Hippocampal formation (tissue), 2 donors: ENCODE measurements at places on chromosomes 5 and 9.
A peak's percentile ranks its signal among the peaks of the same experiment; 100 is the strongest.

DNA sequence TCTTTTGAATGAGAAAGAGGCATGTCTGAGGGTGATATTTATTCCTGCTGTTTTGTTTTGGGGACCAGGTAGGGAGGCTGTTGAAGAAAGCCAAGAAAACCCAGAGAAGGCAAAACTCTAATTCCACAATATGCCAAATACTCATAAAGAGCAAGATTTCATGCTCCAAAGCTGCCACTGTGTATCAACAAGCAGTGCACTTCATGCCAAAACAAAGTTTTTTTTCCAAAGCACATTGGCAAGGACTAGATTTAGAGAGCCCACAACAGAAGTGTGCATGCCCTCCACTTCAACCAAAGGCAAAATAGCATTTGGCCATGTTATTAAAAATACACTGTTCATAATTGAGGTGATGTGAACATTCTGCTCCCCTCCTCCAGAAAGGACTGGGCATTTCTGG is 229.9 kb downstream of the EBF1 start:
- no peak for DNase-seq

DNA sequence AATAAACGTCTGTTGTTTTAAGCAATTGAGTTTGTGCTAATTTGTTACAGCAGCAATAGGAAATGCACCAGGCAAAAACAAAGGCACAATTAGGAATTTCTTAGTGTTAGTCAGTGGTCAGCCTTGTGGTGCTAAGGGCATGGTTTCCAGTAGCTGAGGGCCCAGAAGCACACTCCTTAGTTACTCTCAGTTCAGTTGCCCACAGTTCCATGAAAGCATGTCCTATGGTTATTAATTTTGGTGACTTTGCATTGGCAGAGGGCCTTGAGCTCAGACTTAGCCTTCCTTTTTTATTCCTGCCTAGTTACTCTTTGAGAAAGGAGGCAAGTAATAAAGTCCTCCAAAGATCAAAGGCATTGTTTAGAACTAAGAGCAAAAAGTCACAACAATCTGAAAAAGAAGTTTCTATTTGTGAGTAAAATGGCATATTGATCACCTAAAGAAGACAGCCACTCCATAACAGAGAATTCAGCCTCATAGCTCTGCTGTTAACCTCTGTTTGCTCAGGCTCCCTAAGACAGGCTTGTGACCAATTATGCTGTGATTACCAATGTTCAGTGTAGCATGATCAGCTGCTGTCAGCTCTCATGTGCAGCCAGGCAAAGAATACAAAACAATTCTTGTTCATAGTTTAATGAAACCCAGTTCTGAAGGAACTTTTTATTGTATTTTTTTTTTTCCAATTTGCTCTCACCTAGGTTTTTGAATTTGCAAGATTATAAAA is 57.0 kb upstream of the MROH2B start:
- no peak for DNase-seq

DNA sequence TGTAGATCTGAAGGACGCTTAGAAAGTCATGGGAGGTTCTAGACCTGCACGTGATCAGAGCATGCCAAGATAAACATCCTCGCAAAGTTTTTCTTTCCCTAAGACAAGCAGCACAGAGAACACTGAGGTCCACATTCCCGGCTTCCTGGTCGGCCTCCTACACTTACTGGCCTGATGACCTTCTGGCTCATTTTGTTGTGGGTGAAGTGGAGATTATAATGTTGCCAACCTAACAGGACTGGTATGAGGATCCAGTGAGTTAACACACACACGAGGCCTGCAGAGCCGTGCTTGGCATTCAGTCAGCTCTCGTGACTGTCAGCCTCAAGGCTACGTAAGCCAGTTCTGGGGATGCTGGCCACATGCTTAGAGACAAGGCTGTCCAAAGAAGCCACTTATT is 186.0 kb downstream of the TENT4A start:
- DNase-seq = no peak

DNA sequence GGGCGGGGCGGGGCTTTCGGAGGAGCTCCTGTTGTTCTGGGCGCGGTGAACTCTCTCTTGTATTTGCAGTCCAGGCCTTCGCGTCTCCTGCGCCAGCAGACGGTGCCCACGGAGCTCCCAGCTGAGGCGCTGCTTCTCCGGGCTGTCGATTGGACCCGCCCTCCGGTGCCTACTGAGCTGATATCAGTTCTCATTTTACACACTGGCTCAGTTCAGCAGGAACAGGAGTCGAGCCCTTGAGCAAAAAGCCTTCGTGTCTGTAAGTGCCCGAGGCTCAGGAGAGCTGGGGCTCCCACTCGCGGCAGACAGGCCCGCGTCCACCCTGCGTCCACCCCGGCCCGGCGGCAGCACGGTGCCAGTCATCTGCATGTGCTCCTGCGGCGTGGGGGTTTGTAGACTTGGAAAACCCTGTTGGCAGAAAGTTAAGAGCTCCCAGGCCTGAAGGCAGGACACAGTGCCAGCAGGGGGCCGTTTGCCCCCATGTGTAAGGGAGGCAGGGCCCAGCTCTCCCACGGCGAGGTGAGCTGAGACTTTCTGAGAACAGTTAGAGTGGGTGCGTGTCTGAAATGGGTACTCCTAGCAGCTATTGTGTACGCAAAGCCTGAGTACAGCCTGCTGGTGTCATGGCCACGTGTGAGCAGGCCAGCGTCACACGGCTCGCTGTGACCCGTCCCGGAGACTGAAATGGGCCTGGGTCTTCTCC is 231.5 kb downstream of the FANCC start:
- DNase-seq = no peak

- DNase-seq = peak; percentile 81
Observed at GRCh38 chr9:127897193-127897692, 2.2 kb downstream of the ST6GALNAC6 start.

- DNase-seq = no peak
Observed at GRCh38 chr5:73607228-73607627, 18.8 kb upstream of the ARHGEF28 start.

DNA sequence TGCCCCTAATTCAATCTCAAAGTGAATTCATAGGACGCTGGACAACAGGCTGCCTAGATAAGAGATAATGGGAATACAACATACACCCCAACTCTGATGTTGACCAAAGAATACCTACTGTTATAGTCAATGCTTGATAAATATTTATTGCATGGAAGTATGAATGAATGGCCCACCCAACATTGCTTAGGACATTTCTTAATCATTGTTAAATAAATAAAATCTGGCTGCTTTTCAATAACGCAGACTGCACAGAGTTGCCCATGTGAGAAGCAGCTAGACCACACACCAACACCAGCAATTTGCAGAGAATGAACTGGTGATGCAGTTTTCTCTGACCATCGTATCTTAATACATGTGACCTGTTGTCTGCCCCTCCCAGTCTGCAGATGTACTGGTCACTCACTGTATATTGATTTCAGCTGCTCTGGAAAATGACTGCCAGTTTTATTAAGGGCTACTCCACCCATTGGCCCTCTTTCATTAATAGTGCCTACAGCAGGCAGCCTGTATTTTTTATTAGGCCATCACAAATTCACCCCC is 236.2 kb upstream of the WWC1 start:
- no peak for DNase-seq

GRCh38 chr9:31582561-31582960 is 801.9 kb upstream of the ACO1 start:
- DNase-seq = no peak

DNA sequence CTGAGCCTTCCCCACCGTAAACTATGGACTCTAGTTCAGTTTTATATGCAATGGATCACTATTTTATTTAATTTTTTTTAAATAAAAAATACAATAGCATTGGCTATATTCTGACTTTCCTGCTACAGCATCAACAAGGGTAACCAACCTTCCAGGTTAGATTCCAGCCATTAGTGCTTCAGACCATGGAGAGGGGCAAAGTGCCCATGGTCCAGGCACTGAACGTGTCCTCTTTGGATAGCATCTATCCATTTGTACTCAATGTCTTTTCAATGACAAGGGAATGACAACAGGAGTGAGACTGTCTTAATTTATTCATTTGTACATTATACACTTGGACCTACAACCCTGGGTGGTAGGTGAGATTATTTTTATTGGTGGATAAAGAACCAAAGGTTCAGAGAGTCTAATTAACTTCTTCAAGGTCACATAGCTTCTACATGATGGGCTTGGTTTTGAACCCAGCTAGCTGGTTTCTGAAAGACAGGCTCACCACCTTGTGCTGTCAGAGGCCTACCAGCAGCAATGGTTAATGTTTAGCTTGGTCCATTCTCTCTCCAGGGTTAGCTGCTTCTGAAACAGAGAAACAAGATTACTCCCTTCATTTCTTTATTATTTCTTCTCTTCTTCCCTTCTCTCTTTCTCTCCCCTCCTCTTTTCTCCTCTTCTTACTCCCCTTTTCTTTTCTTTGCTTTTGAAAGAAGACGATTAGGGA is 11.5 kb downstream of the TMEM171 start:
- DNase-seq = no peak

- peak; percentile 52 for DNase-seq
Observed at GRCh38 chr5:36607838-36608783, 1.7 kb downstream of the SLC1A3 start.

DNA sequence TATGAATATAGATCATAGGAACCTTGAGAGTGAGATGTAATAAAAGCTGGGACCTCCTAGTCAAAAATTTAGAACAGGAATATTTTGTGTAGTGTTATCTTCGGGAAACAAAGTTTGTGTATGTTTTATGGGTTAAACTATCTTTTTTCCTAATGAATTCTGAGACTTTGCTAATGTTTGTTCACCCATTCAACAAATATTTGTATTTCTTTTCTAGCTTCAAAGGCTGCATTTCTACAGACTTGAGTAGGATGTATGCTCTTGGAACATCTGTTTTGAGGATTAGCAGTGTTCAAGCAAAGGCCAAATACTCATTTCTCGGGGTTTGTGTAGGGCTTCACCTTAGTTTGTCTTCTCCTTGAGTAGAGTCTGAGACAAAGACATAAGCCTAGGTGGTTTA is 16.2 kb downstream of the NDUFS4 start:
- DNase-seq = no peak

DNA sequence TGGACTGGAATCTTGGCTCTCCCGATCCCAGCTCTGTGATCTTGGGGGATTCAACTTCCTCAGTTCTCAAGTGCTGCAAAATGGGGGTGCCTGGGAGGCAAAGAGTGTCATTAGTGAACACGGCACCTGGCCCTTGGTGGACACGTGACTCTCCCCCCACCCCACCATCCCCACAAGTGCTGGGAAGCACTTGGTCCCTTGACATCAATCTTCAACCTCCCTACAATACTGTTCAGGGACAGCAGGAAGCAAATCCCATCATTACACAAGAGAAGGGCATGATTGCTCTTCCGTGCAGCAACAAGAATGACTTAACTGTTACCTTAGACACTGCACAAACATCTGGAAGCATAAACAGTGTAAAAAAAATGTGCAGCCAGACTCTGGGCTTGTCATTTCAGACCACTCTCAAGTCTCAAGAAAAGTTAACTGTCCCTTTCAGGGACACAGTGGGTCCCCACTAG is 61.4 kb downstream of the PSMB7 start:
- DNase-seq = no peak

DNA sequence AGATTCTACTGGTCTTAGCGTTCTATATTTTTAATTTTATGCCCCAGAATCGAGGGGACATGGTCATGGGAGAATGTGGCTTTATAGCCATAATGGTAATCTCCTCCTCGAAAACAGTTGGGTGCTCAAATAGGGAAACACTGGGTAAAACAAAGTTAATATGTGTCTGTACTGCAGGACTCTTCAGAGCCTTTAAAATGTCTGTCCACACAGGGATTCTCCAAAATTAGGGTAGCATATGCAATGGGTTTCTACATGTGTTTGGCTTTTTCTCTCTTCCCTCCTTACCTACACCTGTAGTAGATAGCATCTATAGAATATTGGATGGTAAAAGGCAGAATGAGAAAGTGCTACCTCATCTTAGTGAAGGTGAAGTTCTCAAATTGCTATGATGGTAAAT is 130.0 kb upstream of the NR3C1 start:
- no peak for DNase-seq

DNA sequence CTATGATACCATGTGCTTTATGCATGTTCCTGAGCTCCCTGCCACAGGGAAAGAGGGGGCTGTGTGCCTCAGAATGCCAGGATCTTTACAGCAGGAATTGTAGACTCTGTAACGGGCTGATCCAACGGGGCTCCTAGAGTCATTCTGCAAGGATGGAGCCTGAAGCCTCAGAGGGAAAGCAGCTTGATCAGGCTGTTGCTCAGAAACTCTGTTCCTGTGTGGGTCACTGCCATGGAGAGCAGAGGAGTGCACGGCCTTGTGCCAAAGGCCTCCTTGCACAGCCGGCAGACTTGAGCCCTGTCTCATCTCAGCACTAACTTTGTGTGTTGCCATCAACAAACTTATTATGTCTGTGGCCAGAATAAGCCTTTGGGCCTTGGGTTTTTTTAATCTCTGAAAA is 51.8 kb downstream of the AMBP start:
- no peak for DNase-seq

GRCh38 chr5:180323941-180324600 is 29.1 kb downstream of the GFPT2 start:
- peak; percentile 37 for DNase-seq
